ENCODE measurements at places on chromosomes 13 and 19.
A peak's percentile ranks its signal among the peaks of the same experiment; 100 is the strongest.

- DNase-seq: no peak
Observed at GRCh38 chr13:100581504-100581903, 7.1 kb downstream of the GGACT start.

GRCh38 chr13:52169839-52170238 lies 10.4 kb upstream of the NEK3 start:
- no peak for DNase-seq

GRCh38 chr19:43315851-43316250 lies 37.6 kb upstream of the CD177 start:
- DNase-seq: no peak

- DNase-seq: peak; percentile 95
Observed at GRCh38 chr13:33285420-33286124, at the start of gene STARD13. Gene STARD13, minus strand, starts transcription at chr13:33285755. Its CDS starts 117 bp downstream, at chr13:33285638.

GRCh38 chr13:27113436-27113835 lies 58.2 kb downstream of the USP12 start:
- DNase-seq: no peak

DNA sequence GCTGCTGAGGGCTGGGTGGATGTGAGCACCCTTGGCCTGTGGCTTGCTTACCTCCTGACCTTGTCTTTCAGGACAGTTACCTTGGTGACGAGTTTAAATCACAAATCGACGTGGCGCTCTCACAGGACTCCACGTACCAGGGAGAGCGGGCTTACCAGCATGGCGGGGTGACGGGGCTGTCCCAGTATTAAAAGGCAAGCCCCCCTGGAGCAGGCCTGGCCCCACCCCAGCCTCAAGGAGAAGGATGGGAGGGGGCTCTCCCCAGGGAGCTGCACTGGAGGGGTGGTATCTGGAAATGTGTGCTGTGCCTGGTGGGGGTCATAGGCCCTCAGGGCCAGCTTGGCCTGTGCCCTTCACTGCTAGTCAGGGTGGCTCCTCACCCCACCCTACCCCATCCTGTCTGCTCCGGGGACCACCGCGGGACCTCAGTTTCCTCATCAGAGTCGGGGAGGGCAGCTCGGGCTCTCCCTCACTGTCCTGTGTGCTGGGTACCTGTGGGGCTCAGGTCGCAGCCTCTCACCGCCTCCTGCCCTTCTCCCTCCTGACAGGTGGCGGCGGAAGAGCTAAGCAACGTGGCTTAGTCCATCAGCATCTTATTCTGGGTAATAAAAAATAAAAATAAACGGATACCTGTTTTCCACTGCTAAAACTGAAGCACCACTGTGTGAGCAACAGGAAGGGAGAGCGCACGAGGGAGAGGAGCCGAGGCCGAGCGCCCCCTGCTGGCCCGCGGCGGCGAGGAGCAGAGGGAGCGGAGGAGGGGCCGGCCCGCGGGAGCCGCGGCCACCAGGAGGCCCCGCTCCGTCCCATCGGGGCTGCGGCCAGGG lies 29.8 kb downstream of the CERS1 start:
- DNase-seq: no peak

- DNase-seq: no peak
Observed at GRCh38 chr13:23510979-23511735, 59.1 kb upstream of the TNFRSF19 start.

DNA sequence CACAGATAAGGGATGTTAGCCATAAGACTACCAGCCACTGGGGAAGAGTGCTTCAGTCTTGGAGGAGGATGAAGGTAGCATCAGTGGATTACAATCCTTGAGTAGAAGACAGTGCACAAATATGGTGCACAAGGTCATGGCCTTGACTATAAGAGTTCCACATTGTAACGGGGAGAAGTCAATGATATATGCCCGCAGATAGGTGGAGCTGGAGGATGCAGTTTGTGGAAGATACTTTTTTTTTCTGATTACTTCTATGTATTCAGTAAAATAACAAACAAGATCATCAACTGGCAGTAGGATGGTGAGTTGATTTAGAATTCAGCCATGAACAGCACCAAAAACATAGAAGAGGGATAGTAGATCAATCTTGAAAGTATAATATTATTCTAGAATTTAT lies 926.8 kb upstream of the MIR17HG start:
- no peak for DNase-seq
